ENCODE measurements at places on chromosomes 7 and 10.

- DNase-seq, result no peak
Observed at GRCh38 chr10:45064998-45065397, 64.3 kb downstream of the ZNF22 start.

GRCh38 chr10:76983624-76984023, 654.0 kb downstream of the KCNMA1 start:
- no peak for DNase-seq

DNA sequence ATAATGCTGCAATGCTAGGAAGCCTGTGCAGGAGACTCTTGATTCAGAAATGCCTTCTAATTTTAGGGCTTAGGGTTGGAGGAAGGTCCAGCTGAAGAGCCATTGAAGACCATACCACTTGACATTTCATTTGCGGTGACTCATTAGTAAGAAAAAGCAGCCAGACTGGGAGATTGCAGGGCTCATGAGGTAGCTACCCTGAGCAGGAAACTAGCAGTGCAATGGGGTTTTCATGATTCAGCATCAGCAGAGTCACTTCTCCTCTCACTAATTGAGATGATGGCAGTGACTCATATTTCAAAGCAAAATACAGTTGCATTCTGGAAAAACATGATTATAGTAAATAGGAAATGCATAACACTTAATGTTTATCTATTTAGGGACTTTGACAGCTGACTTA, 434.1 kb downstream of the DNAJB9 start:
- DNase-seq, result no peak

DNA sequence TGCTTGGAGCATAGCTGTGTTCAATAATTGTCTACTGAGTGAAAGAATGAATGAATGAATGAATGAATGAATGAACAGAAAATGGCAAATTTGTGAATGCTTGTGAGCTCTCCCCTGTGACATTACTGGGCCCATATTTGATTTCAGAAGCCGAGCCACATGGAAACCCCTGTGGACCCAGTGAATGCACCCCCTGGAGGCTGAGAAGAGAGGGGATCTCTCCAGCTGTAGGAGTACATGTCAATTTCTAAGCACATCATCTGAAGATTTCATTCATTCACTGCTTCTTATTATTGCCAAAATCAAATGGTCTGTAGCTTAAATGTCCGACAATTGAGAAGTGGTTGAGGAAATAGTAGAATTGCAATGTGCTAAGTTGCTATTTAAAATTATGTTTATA, 58.3 kb upstream of the DOCK1 start:
- no peak for DNase-seq

- DNase-seq, result no peak
Observed at GRCh38 chr10:44260286-44260928, 124.5 kb downstream of the CXCL12 start.

DNA sequence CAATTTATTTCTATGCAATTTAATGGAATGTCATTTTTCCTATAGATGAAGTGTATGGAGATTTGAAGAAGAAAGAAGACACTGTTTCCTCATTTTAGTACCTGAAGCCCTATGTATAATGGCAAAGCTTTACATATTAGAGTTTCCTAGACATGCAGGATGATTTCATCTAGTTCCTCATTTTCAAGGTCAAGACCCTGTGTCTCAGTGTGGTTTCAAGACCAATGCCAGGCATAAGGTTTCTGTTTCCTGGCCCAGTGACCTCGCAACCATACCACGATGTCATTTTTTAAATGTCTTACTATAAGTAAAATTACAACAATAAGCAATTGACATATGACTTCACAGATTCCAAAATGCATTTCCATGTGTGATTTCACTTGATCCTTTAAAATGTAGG, 336.5 kb upstream of the PRKCQ start:
- DNase-seq, result no peak

- DNase-seq, result no peak
Observed at GRCh38 chr7:22234227-22234626, 122.7 kb downstream of the RAPGEF5 start.

DNA sequence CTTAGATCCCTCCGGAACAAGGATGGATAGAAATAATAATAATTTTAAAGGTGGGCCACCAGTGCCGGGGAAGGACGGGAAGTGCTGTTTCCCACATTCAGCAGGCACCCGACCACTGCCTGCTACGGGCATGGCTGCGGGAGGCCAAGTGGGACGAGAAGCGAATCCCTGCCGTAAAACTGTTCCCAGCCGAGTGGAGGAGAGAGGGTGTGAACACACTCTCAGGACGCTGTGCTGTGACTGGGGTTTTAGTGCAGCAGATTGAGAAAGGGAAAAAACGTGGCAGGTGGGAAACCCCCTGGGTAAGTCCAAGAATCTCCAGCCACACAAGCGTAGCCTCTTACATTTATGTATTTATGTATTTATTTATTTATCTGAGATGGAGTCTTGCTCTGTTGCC, 158.8 kb downstream of the DNAJB6 start:
- peak; percentile 45 for DNase-seq

DNA sequence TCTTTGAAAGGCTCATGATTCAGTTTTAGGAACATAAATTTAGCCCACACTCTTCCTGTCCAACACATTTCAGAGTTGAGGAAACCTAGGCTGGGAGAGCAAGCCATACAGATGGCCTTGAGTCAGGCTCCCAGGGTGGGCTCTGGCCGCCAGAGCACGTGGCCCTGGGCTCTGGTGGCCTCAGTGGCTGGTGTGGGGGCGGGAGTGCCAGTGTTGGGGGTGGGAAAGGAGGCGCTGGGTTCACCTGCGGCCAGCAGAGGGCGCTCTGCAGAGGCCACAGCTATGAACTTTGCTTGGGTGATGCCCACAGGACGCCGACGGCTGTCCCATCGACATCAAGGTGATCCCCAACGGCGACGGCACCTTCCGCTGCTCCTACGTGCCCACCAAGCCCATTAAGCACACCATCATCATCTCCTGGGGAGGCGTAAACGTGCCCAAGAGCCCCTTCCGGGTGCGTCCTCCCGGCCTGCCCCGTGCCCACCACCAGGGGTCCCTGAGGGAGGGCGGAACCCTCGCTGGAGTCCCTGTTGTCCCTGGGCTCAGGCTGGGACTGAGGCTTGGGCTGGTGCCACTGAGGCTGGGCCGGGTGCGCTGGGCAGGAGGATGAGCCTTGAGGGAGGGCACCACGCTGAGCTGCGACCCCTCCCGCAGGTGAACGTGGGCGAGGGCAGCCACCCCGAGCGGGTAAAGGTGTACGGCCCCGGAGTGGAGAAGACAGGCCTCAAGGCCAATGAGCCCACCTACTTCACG, 11.9 kb downstream of the FLNC start:
- DNase-seq, result peak; percentile 71

DNA sequence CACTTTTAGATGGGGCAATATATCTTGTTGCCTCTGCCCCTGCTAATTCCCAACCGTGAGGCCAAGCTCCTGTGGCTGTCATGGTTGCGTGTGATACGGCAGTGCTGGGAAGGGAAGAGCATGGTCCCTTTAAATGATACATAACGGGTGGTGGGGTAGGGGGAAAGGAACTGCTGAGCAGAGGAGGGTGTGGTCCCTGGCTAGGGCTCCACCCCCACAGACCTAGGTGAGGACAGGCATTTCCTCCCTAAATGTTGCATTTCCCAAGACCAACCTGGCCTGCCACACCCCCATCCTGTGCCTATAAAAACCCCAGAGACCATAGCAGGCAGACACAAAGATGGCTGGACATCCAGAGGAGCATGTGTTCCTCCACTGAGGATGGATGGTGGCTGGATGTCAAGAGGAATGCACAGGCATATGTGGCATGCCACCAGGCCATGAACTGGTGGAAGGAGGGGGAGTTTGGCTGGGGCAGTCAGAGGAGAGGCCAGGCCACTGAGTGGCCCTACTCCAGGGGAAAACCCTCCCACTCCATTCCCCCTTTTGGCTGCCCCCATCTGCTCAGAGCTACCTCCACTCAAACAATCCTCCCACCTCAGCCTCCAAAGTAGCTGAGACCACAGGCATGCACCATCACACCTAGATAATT, 104.0 kb downstream of the PLXDC2 start:
- no peak for DNase-seq

DNA sequence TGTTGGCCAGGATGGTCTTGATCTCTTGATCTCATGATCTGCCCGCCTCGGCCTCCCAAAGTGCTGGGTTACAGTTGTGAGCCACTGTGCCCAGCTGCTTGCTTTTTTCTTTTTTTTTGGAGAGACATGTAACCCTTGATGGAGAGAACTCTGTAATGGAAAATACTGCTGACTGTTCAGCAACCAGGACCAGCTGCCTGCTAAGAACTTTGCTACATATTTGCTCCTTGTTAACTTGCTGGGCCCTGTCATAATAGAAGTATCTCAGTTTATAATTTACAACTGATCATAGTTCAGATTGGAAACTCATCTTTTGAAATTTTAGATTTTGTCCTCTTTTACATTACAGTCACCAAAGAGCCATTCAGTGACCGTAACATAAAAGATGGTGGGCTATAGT, 34.9 kb downstream of the TASOR2 start:
- no peak for DNase-seq

- DNase-seq, result no peak
Observed at GRCh38 chr10:97814996-97815395, 34.6 kb upstream of the GOLGA7B start.

GRCh38 chr7:128123291-128124037, 92.2 kb upstream of the LRRC4 start:
- DNase-seq, result no peak

DNA sequence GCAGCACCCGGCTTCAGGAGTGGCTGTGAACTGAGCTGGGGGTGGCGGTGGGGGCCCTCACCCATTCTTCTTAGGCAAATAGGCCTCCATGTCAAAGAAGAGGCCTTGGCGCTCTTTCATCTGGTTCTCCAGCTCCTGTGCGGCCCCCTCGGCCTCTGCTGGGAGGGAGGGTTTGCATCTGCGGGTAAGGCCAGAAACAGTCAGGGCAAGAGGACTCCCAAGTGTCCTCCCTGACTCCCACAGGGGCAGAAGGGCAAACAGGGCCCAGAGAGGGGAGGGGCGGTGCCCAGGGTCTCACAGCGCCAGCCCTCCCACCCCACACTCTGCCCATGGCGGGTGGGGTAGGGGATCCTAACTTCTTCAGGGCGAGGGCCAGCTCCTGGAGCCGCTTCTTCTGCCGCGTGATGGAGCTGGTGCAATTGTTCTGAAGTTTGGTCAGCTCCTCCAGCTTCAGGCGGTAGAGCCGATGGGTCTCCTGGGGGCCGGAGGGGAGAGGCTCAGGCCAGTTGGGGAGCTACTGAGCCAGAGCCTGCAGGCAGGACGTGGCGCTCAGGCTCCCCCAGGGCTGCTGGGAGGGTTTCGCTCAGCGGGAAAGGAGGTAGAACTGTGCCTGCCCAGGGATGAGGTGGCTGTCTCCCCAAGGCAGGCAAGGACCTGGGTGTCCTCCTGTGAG, 2.2 kb downstream of the TMEM120A start:
- no peak for DNase-seq

- DNase-seq, result no peak
Observed at GRCh38 chr7:119545118-119545517, 727.9 kb upstream of the KCND2 start.

DNA sequence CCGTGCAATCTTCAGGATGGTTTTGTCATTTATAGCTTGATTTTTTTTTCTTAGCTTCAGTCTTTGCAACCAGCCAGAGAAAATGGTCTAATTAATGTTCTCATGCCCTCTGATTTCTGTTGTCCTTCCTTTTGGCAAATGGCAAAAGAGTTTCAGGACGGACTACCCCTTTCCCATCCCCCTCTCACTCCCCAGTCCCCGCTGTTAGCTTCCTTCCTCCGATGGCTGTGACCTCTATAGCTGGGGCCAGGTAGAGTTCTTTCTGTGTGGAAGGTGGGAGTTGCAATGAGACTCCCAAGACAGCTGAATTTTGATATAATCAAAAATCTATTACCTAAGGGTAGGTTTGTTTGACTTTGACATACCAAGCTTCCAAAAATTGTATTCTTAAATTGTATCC, 362.0 kb downstream of the PAXIP1 start:
- DNase-seq, result no peak

DNA sequence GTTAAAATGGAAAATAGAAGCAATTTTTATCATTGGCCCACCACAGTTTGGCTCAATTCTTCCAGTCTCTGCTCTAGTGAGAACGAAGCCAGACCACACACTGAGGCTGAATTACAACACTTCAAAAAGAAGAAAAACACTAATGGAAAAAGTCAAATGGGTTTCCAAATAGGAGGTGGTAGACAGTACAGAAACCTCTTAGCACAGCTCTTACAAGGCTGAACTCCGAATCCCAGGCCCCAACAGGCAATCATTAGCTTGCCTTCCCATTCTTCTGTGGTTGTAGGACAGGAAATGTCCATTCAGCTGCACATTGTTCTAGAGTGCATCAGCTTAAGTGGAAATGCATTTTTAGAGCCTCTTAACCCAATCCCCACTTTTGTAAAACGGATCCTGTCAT, 115.1 kb upstream of the MEOX2 start:
- DNase-seq, result no peak

- no peak for DNase-seq
Observed at GRCh38 chr7:136514776-136515175, 353.7 kb upstream of the CHRM2 start.

DNA sequence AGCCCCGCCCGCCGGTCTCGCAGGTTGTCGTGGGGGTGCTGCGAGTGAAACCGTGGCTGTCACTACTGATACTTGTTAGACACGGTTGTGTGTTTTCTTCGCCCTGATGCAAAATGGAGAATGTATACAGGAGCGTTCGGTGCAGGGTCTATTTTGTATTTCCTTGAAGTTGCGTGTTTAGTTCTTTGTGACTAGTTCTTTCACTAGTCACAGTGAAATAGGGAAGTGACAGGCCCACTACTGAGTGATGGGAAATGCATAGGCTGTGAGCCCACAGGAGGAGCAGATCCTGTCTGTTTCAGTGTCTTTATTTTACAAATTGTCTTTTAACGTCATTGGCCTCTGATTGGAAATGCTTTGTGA, 675 bp downstream of the ABRAXAS2 start:
- DNase-seq, result no peak

- no peak for DNase-seq
Observed at GRCh38 chr10:132172091-132173066, 14.4 kb upstream of the DPYSL4 start.

DNA sequence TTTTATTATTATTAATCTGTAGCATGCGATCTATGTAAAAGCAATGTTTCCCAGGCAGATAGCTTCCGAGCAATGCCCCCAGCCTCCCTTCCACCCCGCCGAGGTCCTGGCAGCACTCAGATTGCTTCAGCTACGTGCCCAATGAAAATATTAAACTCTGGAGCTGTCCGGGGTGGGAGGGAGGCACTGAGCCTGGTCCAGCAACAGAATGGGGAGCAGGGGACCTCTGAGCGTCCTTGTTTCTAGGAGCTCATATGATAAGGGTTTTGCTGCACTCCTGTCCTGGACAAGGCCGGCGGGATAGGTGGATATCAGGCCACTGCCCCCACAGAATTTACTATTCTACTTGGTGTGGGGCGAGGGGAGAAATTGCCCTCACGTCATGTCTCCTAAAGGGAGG, 44.5 kb upstream of the CDK1 start:
- no peak for DNase-seq

DNA sequence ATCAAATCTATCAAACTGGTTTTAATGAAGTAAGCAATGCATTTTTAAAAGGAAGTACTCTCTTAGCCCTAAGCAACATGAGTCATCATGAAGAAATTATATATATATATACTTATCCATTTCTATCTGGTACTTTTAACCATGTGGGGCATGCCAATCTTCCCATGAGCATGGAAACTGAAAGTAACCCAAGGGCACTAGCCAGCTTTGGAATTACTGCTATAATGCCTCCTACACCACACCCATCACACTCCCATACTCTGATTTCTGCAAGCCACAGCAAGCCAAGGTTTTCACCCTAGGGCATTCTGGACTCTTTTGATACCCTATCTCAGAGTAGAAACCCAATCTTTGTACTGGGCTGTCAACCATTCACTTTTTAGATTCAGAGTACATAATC, 204.6 kb downstream of the IMMP2L start:
- no peak for DNase-seq

- DNase-seq, result no peak
Observed at GRCh38 chr7:46839651-46840050, 742.3 kb downstream of the TNS3 start.

Measured in activated CD4-positive, alpha-beta T cell treated with anti-CD3 and anti-CD28 coated beads, Interleukin-2, amount 50 U/mL, for 48 hours (primary cell).